Fibroblast of skin of scalp (primary cell): ENCODE measurements at places on chromosomes 6 and 20.

GRCh38 chr6:11727998-11728961 is 50.3 kb downstream of the ADTRP start:
- no peak for DNase-seq

DNA sequence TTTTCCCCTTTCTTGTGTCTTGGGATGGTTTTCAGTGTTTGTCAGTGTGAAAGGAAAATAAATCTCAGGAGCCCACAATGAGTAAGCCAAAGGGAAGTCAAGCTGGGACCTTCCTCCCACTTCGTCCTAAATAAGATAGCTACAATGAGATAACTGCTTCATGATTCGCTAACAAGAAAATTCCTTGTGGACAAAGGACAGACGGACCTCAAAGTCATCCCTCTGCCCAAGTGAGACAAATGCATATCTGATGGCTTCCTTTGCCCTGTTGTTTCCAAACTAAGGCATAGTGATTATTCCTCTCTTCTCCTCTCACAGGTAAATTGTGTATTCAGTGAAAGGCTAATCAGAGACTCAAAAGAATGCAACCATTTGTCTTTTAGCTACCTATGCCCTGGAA is 26.1 kb upstream of the ADTRP start:
- DNase-seq: peak; percentile 37

DNA sequence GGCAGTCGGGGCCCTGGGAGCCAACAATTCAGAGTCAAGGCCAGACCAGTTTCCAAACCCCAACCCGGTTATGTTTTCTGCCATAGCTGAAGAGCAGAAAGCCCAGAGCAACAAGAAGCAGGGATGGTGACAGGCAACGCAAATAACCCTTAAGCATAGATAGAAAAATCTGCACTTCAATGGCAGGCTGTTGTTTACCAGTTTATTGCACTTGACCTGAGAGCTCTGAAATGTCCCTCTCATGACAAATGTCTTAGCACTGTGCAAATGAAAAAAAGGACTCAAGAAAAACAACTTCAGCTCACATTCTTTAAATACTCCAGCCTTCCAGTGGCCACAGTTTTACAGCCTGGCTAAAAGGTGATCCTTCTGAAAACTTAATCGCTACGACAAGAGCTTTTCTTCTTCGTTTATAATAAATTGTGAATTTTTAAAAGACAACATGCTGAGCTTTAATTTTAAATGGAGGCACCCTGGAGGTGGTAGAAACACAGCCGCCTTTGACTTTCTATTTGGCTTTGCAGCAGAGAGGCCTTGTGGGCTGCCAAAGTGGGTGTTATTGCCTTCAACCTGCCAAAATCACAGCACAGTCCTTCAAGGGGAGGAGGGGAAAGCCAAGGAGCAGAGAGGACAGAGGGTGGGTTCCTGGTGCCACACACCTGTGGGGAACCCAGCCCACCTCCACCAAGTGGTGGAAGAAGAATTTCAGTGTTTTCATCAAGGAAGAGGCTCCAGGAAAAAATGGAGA is 289.5 kb upstream of the CDYL start:
- DNase-seq: no peak

DNA sequence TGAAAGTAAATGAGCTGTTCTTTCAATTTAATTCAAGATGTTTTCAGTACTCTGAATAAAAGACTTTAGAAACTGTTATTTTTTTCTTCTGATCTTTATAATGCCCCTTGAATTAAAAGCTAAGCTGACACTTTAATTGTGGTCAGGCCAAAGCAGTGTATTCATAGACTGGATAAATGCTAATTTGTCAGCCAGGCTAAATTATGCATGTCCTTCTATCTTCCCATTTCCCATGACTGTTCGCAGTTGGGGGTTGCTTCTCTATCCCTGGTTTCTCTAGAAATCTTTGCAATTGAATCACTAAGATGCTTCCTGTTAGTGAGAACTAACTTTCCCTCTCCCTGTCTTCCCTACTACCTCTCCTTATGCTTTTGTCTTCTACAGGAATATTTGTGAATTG is 396.2 kb downstream of the RFPL4B start:
- peak; percentile 50 for DNase-seq

GRCh38 chr6:158322724-158323560 is 10.7 kb downstream of the TULP4 start:
- DNase-seq: peak; percentile 41

GRCh38 chr6:41522780-41523548 is 23.2 kb upstream of the FOXP4 start:
- no peak for DNase-seq

DNA sequence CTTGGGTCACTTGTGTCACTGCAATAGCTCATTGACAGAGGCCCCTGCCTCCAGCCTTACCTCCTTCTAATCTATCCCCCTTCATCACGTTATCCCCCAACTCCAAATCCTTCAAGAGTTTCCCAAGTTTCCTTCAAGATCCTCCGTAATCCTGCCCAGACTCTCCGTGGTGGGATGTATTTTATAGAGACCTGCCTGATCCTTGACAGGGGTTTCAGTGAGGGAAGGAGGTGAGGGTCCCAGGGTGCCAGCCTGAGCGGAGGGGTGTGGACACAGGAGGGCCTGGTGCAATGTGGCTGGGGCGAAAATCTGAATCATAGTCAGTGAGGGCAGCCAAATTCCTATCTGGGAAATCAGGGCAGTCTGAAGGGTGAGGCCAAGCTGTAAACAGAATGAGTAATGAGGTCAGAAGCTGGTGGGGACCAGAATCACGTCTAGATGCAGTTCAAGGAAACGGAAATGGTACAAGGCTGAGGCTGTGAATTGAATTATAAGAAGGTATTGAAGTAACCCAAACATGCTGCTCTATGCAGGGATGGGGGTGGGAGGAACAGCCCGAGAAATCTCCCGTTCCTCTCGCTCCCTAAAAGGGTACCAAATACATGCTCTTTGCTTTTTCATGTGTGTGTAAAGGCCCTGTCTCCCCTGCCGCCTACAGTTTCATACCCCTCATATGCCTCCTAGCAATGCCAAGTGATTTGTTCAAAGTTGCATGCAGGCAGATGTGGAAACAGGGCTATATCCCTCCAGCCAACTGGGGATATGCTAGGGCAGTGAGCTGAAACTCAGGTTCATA is 35.4 kb upstream of the PIM1 start:
- peak; percentile 98 for DNase-seq

- DNase-seq: peak; percentile 18
These were observed 86.6 kb downstream of the ZFAND3 start for GRCh38 chr6:37906121-37906520.

- DNase-seq: peak; percentile 85
These were observed 129.9 kb downstream of the HFE start for GRCh38 chr6:26216886-26217713.

DNA sequence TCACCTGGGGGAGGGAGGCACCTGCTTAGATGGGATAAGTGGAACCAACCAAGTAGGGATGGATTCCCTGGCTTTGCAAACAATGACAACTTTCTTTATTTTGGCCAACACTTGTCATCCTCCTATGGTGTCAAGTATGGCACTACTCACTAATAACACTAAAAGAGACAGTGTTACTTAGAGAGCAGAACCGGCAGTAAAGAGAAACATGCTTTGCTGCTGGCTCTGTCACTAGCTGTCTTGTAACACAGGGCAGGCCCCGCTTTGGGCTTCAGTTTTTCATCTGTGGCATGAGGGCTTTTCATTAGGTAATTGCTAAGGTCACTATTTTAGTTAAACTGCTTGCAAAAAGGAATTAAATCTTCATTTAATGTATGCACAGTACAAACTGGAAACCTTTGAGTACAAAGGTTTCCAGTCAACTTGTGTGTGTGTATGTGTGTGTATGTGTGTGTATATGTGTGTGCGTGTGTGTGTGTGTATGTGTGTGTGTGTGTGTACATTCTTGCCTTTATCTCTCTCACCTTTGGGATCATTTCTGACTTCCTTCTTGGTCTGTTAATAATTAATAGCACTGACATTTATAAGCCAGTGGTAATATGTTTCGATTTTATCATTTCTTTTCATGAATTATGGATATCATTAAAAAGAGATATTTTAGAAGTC is 64.7 kb downstream of the BTBD3 start:
- DNase-seq: no peak
